Fibroblast of lung (primary cell): ENCODE measurements at places on chromosomes 4 and X.
A peak's percentile ranks its signal among the peaks of the same experiment; 100 is the strongest.

- H3K4me3 ChIP-seq = no peak overlapping the region
- no peak for DNase-seq
- no peak overlapping the region for H3K27ac ChIP-seq
Measured at GRCh38 chr4:136424052-136424451, 1108.2 kb downstream of the PCDH18 start.

- no peak overlapping the region for H3K27ac ChIP-seq
- H3K4me3 ChIP-seq = no peak overlapping the region
- no peaks in the 10 kb centered on the region for H3K36me3 ChIP-seq
- H3K4me1 ChIP-seq = no peaks in the 10 kb centered on the region
- DNase-seq = no peak
- H3K27me3 ChIP-seq = no peaks in the 10 kb centered on the region
Measured at GRCh38 chrX:132748909-132749308, 209.5 kb downstream of the HS6ST2 start.

DNA sequence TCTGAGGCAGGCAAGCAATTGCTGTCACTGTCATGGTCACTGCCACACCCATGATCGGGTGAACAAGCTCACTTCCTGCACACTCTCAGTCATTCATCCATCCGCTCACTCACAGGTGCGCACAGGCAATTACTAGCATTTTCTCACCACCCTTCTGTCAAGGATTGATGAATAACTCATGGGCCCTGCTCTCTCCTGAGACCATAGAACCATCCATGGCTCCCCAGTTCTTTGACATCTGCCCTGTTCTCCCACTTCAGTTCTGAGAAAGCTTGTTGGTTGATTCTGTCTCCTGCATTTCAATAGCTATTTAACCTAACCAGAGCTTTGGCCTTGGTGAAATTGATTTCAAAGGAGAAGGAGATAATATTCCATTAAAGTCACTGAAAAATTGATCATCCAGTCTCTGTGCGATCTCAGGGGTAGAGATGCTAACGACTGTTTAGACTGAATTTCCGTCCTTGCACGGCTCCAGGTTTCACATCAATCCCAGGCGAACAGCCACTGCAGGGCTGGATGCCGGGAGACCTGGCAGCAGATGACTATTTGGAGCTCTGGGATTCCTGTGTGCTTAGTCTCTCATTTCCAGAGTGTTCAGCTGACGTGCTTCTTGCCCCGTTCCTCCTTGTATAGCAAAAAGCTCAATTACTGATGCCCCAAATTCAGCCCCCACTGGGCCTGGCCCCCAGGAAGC lies 36.9 kb upstream of the ADRA2C start:
- H3K27ac ChIP-seq = no peak overlapping the region
- DNase-seq = no peak
- H3K27me3 ChIP-seq = no peaks in the 10 kb centered on the region

DNA sequence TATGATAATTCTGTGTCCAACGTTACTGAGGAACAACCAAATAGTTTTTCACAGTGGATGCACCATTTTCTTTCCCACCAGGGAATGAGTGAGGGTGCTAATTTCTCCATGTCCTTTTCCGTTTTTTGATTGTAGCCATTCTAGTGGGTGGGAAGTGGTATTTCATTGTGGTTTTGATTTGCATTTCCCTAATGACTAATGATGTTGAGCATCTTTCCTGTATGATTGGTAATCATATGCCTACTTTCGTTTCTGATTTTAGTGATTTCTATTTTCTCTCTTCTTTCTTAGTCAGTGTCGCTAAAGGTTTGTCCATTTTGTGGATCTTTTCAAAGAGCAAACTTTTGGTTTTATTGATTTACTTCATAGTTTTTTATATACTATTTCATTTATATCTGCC lies 32.1 kb upstream of the TEX13D start:
- H3K4me3 ChIP-seq = no peak overlapping the region
- no peaks in the 10 kb centered on the region for H3K27me3 ChIP-seq
- no peak overlapping the region for H3K27ac ChIP-seq
- DNase-seq = no peak
- no peaks in the 10 kb centered on the region for H3K36me3 ChIP-seq

DNA sequence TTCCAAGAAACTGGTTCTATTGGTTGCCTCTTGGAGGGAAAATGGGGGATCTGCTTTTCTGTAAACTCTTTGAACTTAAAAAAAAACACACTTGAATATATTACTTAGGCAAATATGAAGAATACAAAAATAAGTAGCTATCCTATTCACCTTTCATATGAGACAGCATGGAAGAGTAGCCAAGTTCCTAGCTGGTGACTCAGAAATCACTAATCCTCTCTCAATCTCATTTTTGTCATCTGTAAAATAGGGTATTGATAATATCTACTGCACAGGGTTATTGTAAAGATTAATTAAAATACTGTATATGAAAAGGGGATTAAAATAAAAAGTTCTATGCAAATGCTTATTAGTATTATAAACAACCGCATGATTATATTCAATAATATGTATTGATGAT lies 12.7 kb downstream of the MGARP start:
- H3K4me3 ChIP-seq = no peak overlapping the region
- H3K4me1 ChIP-seq = peaks cover 13% of the 10 kb centered on the region
- H3K36me3 ChIP-seq = no peaks in the 10 kb centered on the region
- H3K27me3 ChIP-seq = no peaks in the 10 kb centered on the region

DNA sequence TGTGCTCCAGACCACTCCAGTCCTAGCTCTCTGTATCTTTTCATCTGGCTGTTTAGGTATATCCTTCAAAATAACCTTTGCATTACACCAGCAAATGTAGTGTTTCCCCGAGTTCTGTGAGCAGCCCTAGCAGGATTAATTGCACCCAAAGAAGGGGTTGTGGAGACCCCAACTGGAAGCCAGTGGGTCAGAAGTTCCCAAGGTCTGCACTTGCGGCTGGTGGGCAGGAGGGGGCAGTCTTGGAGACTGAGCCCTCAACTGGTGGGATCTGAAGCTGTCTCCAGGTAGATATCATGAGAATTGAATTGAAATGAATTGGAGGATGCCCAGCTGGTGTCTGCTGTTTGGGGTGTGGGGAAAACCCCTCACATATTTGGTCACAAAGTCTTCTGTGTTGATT lies 1485.3 kb upstream of the TENM3 start:
- DNase-seq = no peak
- no peaks in the 10 kb centered on the region for H3K36me3 ChIP-seq
- no peak overlapping the region for H3K27ac ChIP-seq
- H3K4me1 ChIP-seq = no peaks in the 10 kb centered on the region

GRCh38 chr4:123446865-123447474 lies 50.4 kb downstream of the SPRY1 start:
- no peaks in the 10 kb centered on the region for H3K36me3 ChIP-seq
- no peak overlapping the region for H3K4me3 ChIP-seq
- no peaks in the 10 kb centered on the region for H3K27me3 ChIP-seq
- DNase-seq = no peak
- peaks cover 6% of the 10 kb centered on the region for H3K4me1 ChIP-seq

DNA sequence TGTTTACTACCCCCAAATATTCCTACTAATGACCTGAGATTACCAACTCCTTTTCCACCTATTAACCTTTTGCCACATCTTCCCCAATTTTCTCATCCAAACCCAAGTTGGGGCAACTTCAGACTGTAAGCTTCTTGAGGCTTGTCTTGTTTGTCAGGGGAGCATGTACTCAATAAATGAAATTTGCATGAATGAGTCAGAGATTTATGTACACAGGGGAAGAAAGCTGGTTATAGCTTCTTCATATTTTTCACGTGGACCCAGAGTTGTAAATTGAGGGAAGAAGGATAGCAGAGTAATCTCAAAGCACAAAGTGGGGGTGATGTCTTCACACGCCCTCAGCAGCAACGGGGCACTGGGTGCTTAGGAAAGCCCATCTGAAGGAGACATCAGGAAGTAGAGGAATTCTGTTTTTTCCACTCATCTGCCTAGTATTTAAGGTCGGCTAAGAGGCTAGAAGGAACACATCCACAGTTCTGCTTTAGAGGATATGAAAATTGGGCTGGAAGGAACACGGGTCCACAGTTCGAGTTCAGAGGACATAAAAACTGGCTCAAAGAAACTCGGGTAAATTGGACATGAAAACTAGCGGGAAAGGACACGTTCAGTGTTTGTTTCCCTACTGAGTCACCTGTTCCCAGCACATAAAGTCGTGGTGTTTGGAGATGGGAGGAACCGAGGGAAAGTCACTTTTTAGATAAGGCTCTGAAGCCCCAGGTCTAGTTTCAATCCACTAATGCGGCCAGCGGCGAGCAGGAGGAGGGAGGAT lies 696 bp upstream of the CA5B start:
- no peaks in the 10 kb centered on the region for H3K36me3 ChIP-seq
- H3K4me3 ChIP-seq = peak overlapping the region; percentile 12
- H3K4me1 ChIP-seq = no peaks in the 10 kb centered on the region

GRCh38 chrX:72245461-72246089 lies 6.7 kb upstream of the ERCC6L start:
- DNase-seq = peak; percentile 64
- no peaks in the 10 kb centered on the region for H3K27me3 ChIP-seq
- H3K27ac ChIP-seq = no peak overlapping the region
- H3K4me3 ChIP-seq = no peak overlapping the region
- no peaks in the 10 kb centered on the region for H3K4me1 ChIP-seq

- H3K4me3 ChIP-seq = no peak overlapping the region
- H3K27me3 ChIP-seq = no peaks in the 10 kb centered on the region
- no peaks in the 10 kb centered on the region for H3K4me1 ChIP-seq
- no peak for DNase-seq
- H3K27ac ChIP-seq = no peak overlapping the region
- H3K36me3 ChIP-seq = no peaks in the 10 kb centered on the region
Measured at GRCh38 chrX:134186362-134187121, 50.4 kb upstream of the CCDC160 start.

- no peaks in the 10 kb centered on the region for H3K27me3 ChIP-seq
- H3K36me3 ChIP-seq = no peaks in the 10 kb centered on the region
- DNase-seq = no peak
- no peaks in the 10 kb centered on the region for H3K4me1 ChIP-seq
- H3K27ac ChIP-seq = no peak overlapping the region
Measured at GRCh38 chr4:113409181-113409580, 352.4 kb downstream of the CAMK2D start.

DNA sequence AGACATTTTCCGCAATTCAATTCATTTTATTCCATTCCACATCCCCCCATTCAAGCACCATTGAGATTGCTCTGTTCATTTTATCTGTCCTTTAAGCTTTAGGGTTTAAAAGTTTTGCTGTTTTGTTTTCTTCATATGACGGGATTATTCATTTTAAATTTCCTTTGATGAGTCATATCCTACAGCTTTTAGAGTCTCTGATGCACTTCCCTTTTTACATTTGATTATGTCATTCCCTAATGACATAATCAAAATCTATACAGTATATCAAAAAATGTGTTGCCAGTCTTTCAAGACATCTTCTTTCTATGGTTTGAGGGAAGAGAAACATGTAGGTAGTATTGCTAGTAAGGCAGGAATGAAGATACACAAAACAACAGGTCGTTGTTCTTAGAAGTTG lies 456.3 kb downstream of the PDGFC start:
- no peaks in the 10 kb centered on the region for H3K27me3 ChIP-seq
- no peaks in the 10 kb centered on the region for H3K4me1 ChIP-seq
- no peak overlapping the region for H3K4me3 ChIP-seq
- no peak for DNase-seq

DNA sequence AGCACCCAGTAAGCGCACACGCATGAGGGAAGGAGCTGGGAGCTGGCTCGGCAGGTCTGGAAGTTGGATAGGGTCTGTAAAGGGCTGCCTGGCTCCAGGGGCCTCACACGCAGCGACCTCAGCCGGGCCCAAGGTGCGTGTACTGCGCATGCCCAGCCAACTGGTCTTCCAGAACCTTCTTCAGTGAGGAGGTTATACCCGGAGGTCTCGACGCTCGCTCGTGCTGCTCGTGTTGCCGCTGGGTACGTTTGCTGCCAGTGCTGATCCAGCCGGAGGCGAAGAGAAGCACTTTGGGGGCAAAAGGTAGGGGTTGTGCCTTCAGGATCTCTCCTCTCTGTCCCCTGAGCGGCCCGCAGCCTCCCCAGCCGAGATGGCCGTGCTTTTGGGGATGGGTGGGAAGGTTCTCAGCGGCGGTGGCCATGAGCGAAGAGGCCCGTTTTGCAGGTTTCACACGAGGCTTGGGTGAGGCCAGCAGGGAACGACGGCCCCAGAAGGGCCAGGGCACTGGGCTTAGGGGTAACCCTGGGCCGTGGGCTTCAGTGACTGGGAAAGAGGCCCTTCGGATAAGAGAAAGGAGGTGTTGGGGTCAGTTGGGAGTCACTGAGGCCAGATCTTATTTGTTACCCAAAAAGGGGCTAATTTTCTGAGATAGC lies 3.8 kb upstream of the CXCL9 start:
- peak overlapping the region; percentile 74 for H3K27ac ChIP-seq
- H3K4me1 ChIP-seq = peaks cover 6% of the 10 kb centered on the region
- no peaks in the 10 kb centered on the region for H3K27me3 ChIP-seq
- DNase-seq = no peak
- H3K4me3 ChIP-seq = no peak overlapping the region

DNA sequence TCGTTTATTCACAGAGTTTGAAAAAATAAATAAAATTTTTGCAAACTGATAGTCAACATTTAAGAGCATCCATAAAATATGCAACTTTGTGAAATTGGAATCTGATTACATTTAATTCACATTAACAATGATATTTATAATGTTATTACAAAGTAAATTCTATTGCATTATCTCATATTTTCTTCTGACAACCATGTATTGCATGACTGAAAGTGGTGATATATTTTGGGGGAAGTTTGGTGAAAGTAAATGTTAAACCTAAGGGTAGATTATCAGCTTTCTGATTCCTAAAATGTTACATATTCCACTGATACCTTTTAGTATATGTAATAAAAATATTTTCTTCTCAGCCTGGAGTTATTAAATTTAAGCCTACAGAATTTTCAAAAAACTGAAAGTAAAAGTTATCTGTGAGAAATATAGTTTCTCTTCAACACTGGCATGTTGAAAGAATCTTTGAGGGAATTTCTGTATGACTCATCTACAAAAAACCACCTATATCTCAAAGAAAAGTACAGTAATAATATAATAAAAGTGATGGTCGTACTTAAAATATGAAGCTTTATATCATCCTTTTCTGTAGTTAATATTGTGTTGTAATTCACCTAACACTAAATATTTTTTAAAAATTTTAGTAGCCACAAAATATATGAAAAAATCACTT lies 1179.6 kb upstream of the PCDH7 start:
- DNase-seq = no peak
- H3K4me3 ChIP-seq = no peak overlapping the region
- no peak overlapping the region for H3K27ac ChIP-seq
- no peaks in the 10 kb centered on the region for H3K36me3 ChIP-seq

GRCh38 chr4:73729534-73730165 lies 10.7 kb upstream of the CXCL8 start:
- peaks cover 7% of the 10 kb centered on the region for H3K4me1 ChIP-seq
- peak; percentile 92 for DNase-seq
- H3K36me3 ChIP-seq = no peaks in the 10 kb centered on the region
- no peaks in the 10 kb centered on the region for H3K27me3 ChIP-seq

GRCh38 chr4:183288955-183289354 lies 31.1 kb downstream of the CLDN22 start:
- H3K27ac ChIP-seq = no peak overlapping the region
- DNase-seq = no peak
- no peak overlapping the region for H3K4me3 ChIP-seq
- peaks cover 14% of the 10 kb centered on the region for H3K4me1 ChIP-seq
- H3K27me3 ChIP-seq = no peaks in the 10 kb centered on the region
- peaks cover 20% of the 10 kb centered on the region for H3K36me3 ChIP-seq

GRCh38 chrX:55742649-55743048 lies 25.1 kb downstream of the RRAGB start:
- no peaks in the 10 kb centered on the region for H3K4me1 ChIP-seq
- no peaks in the 10 kb centered on the region for H3K27me3 ChIP-seq
- no peak for DNase-seq
- H3K27ac ChIP-seq = no peak overlapping the region
- H3K4me3 ChIP-seq = no peak overlapping the region
